Activated CD4-positive, alpha-beta T cell treated with anti-CD3 and anti-CD28 coated beads, Interleukin-2, Interleukin-6, amounts not matched to agents 100 ng/mL and 50 ng/mL, durations not matched to agents 16 hours and 8 hours (primary cell): ENCODE measurements at places on chromosomes 7 and 10.
A peak's percentile ranks its signal among the peaks of the same experiment; 100 is the strongest.

- DNase-seq = no peak
Measured at GRCh38 chr10:91596825-91597196, 36.1 kb downstream of the PPP1R3C start.

DNA sequence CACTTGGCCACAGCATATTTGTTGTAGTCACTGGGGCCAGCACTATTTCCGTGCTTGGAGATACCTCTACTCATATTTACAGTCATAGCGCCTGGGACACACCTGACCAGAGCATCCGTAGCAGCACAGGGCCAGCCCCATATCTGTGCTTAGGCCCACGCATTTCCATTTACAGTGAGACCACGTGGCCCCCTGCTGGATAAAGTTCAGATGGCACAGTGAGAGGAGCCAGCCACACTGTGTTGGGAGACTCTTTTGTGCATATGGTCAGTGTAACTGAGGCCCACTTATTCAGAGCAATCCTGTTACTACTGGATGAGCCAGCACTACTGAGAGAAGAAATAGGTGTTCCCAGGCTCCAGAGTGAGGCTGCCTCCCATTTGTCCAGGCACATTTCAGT lies 455.3 kb downstream of the REEP3 start:
- DNase-seq = peak; percentile 64

DNA sequence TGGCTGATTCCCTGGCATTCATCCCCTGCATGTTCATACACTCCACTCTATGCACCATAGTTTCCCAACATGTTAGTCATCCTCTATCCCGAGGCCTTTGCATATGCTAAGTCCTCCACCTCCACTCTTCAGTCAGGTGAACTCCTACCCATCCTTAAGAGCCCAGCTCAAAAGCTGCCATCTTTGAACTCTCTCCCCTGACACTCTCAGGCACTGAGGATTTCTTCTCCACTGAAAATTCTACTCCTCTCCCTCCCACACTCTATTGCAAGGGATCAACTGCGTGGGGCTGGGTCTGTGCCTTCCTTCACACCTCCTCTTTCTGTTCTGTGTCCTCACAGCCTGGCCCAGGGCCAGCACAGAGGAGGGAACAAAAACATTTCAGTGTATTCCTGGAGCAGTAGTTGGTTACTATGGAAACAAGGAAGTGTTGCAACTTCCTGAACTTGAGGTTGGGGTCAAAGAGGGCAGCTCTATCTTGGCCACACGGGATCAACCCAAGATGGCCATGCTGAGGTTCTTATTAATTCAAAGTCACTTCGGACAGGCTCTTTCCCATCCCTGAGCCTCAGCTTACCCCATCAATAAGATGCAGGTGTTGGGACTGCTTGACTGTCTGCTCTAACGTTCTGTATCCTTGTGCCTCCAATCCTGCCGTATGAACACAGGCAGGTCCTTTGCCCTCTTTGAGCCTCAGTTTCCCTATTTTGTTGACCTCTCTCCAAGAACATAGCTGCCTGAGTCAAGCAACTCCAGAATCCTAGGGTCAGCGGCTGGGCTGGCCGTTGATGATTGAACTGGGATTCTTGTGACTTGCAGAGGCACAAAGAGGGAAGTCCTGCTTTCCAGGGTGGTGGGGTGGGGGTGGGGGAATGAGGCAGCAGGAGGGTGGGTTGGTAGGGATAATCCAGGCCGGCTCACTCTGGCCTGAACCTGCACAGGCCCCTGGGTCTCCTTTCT lies 15.5 kb downstream of the ZMIZ1 start:
- no peak for DNase-seq

DNA sequence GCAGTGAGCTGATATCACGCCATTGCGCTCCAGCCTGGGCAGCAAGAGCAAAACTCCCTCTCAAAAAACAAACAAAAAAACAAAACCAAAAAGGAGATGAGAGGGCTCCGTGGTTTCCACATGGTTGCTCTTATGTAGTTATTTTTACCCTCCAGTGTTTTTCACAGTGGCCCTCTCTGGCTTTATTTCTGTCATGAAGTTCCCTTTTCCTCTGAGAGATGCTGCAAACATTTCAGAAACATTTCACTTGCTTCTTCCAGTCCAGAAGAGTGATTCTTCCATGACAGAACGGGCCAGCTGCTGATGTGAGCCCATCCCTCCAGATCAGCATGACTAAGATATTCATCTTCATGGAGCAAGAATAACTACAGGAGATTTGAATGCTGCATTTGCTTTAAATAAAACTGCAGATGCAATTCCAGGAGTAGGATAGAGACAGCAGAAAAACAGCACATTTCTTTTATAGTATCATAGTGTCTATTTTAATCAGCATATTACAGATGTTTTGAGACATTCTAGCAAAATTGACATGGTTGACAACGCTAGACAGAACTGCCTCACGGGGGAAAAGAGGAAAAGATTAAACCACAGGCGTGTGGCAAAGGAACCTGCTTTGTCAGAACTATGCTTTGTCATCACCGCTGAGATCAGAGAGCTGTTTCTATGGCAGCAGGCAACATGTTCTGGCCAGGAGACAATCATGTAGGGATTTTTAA lies 40.3 kb downstream of the NRCAM start:
- DNase-seq = peak; percentile 65

DNA sequence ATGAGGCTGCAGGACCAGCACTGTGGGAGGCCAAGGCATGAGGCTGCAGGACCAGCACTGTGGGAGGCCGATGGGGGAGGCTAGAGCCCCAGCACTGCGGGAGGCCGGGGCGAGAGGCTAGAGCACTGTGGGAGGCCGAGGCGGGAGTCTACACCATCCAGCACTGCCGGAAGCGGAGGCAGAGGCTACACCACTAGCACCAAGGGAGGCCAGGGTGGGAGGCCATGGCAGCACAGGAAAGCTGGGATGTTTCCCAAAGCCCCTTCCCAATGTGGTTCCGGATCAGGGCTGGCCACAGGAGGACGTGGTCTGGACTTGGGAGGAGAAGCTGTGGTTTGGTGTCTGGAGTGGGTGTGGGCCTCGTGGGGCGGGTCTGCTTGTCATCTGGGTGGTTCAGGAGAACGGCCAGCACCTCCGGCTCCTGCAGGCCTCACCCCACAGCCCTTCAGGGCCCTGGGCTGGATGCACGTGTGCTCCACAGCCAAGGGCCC lies 43.6 kb downstream of the PDGFA start:
- no peak for DNase-seq

DNA sequence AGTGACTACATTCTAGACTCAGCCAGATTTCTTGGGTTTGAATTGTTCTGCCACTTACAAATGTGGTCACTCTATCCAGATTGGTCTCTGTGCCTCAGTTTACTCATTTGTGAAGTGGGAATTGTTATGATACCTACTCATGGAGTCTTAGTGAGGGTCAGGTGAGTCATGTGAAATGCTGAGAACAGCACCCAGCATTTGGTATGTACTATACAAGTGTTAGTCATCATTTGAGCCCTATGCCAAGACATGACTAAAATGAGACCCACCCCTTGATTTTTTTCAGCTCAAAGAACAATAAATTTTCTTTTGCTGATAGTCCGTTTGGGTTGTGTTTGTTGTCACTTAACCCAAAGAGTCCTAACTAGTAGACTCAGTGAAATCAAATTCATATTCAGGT lies 92.8 kb downstream of the CHN2 start:
- no peak for DNase-seq

DNA sequence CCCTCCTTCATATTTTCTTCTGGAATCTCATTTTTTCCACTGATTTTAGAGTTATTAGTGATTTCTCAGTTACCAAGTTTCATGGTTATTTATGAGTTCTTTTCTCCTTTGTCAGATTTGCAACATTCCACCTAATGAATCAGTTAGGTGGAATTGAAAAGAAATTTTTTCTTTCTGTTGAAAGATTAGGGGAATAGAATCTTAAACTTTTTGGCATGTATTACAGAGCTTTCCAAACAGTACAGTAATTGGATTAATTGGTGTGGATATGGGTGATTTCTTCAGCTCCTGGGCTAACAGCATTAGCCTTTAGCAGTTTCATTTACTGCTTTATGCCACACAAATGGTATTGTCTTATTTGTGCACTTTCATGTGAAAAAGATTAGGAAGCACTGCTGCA lies 17.0 kb downstream of the STAM start:
- no peak for DNase-seq

DNA sequence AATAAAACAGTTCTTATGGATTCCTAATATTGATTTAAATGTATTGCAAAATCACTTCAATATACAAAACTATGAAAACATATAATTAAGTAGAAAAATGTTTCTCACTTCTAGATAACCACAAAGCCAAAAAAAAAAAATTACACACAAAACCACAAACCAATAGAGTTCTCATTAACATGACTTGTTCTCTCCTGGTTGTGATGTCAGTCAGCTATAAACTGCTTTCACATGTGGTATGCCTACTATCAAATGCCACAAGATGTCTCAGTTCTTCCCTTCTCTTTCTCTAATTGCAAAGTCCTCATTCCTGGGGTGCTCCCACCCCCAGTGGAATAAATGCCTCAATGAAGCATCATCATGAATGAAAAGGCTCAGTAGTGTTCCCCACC lies 16.6 kb downstream of the GNAI1 start:
- DNase-seq = peak; percentile 19

DNA sequence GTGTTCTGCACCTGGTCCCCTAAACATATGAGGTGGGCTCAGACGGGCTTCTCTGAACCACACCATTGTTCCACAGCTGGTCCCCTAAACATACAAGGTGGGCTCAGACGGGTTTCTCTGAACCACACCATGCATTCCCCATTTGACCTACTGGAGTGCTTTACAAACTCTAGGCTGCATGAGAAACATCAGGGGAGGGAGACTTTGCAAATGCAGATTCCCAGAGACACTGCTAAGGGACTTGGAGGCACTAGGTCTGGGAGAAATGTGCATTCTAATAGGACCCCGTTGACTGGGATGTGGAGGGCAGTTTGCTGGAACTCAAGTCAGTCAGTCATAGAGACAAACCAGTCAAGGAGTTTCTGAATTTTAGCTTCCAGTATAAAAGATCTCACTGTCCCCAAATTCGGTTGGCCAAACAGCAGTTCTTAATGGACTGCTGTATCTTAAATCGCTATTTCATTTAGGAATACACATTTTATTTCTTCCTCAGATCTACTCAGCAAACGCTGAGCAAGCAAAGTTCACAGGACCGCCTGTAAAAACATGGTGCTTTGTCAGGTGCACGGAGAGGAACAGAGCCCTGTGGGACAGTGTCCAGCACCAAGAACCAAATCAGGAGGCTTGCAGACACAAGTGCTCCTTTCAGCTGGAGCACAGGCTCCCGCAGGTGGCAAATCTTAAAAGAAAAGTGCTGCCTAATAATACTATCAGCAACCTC lies 198.8 kb downstream of the SFMBT2 start:
- DNase-seq = no peak

- DNase-seq = no peak
Measured at GRCh38 chr7:98314469-98314868, 33.0 kb downstream of the BRI3 start.

DNA sequence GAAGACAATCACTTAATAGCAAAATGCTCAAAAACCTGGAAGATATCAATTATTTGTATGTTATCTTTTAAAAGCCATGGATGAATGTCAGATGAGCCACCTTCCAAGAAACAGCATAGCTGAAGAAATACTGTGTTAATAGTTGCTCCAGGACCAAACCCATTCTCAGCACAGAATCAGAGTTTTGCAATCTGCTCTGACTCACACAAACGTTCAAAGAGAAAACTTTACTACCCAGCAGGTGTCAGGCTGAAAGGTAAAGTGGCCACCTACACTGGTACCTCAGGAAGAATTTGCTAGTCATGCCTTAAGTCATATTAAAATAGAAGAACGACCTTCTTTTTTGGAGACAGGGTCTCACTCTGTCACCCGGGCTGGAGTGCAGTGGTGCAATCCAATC lies 526.5 kb downstream of the PARD3 start:
- no peak for DNase-seq

DNA sequence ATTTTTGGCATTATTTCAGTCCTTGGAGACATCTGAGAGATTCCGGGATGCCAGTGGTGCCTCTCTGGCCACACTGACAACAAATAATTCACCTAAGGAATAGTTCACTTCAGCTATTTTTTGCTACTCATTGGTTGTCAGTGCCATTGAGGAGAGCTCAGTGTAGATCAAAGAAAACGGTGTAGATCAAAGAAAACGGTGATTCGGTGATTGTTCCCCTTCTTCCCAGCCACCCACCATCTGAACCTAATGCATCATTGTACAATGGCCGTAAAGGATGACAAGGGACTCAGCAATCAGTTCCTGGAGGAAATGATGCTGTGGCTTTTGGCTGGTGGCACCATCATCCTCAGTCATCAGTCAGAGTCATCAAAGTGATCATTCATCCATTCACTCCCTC lies 80.6 kb downstream of the PTPRZ1 start:
- DNase-seq = no peak

GRCh38 chr10:17643339-17643754 lies 604 bp upstream of the STAM start:
- DNase-seq = no peak

DNA sequence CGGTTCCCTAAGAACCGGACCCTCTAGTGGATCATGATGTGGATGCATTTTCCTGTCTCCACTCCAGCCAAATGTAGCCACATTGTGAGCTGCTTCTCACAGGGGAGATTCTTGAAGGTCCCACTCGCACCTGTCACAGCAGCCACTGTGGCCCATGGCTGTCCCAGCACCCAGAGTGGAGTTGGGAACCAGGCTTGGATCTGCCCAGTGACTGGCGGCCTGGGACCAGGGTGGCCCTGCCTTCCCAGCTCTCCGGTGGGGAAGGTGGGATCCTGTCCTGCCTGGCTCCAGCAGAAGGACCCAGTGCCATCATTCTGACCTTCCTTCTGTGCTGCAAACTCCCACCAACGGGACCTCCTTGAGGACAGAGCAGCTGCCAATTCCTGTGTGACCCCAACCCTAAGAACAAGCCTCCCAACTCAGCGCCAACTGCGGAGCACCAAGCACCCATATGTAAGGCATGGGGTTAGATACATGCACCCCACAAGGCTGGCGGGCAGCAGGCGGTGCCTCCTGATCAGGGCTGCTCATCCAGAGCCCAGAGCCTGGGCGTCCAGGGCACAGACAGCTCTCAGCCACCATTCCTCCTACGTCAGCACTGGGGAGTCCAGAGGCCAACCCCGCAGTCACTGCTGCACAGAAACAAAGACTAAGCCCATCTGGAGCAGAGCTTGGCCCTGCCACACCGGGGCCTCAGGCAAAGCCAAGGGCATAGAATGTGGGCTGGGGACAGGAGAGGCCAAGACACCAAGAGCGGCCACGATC lies 28.8 kb downstream of the EBF3 start:
- DNase-seq = no peak

- DNase-seq = no peak
Measured at GRCh38 chr10:61804414-61804813, 97.1 kb upstream of the ARID5B start.

- no peak for DNase-seq
Measured at GRCh38 chr7:38978491-38978890, 782 bp downstream of the POU6F2 start.

DNA sequence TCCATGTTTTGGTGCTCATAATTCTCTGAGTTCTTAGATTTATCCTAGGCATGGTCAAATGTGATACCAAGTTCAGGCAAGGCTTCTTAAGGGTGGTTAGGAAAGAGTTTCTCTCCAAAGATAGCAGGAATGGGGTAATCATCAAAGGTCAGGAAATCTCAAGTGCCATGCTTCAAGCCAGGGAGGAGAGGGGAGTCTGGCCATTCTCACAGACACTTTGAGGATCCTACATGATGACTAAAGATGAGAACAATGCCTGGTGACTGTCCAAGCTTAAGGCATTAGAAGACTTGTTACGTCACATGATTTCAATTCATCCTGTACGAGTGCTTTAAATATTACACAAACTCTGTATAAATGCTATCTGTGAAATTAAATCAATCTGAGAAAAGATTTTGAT lies 59.4 kb downstream of the POM121L12 start:
- DNase-seq = no peak

GRCh38 chr10:29923416-29923965 lies 135.9 kb downstream of the JCAD start:
- no peak for DNase-seq

GRCh38 chr7:79506481-79506880 lies 53.0 kb upstream of the MAGI2 start:
- no peak for DNase-seq
